ENCODE measurements at places on chromosomes 7 and 10.

GRCh38 chr10:119131512-119132240, 27.8 kb downstream of the DENND10 start:
- DNase-seq, result peak; percentile 45

DNA sequence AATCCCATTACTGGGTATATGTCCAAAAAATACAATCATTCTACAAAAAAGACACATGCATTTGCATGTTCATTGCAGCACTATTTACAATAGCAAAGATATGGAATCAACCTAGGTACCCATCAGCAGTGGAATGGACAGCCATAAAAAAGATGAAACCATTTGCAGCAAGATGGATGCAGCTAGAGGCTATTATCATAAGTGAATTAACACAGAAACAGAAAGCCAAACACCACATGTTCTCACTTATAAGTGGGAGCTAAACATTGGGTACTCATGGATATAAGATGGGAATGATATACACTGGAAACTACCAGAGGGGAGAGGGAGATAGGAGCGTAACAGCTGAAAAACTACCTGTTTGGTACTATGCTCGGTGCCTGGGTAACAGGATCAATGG, 154.0 kb downstream of the TMEM26 start:
- no peak for DNase-seq

GRCh38 chr10:125692601-125693523, 9.9 kb upstream of the TEX36 start:
- DNase-seq, result no peak

GRCh38 chr10:110220398-110220797, 13.0 kb downstream of the MXI1 start:
- no peak for DNase-seq

- DNase-seq, result peak; percentile 92
These were observed 51.5 kb downstream of the CCDC71L start for GRCh38 chr7:106609416-106609815.

GRCh38 chr7:155961241-155962190, 149.3 kb upstream of the SHH start:
- no peak for DNase-seq

DNA sequence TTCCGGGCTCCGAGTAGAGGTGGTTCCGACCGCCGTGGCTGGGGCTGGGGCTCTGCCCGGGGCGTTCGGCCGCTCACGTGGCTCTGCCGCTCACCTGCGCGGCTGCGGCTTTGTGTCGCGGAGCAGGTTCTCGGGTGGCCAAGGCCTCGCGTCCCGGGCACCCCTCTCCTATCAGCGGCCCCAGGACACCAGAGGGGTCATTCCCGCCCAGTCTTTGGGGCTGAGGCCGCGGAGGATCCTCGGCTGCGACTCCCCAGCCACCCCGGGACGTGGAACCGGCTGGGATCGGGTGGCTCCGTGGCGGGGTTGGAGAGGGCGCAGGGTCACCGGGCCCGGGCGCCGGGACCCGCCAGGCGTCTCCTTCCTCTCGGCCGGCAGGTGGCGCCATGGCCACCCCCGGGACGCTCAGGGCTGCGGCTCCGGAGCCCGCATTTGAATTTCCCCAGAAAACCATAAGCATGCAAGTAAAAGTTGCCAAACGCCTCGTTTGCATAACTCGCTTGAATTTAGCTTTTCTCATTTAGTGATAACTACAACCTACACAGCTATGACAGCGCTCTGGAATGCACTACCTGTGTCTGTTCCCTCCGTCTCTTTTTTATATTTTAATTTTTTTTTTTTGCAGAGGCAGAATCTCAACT, 1.2 kb downstream of the COL26A1 start:
- DNase-seq, result peak; percentile 32

- no peak for DNase-seq
These were observed 612.1 kb upstream of the MGMT start for GRCh38 chr10:128854963-128855362.

- no peak for DNase-seq
These were observed 9.3 kb upstream of the HERPUD2 start for GRCh38 chr7:35704261-35704660.

DNA sequence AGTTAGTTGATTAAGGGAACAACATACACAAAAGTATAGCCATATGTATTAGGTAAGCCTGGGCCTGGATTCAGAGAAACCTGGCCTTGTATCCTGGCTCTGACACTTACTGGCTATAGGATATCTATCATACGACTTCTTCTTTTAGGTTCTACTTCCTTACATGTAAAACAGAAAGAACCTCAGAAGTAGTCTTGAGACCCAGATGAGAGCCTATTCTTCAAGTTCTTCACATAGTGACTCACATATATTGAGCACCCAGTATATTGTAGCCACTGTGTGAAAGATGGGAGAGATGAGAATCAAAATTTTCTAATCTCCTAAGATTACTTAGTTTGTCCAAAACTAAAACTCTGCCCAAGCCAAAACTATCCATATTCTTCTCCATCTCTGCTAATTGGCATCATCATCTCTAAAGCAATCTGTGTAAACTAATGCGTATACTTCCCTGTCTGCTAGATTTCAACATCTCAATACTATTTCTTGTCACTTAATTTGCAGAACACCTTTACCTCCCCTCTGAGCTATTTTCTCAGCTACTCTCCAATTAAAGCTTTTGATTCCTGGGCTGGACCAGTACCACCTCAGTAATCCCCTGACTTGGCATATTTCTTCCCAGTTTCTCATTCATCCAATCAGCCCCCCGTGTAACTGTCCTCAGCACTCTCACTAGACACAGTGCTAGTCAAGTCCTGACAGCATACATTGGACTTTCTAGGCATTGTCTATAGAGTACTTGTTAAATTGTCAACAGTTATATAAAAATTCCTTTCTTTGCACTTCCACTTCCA, 53.5 kb upstream of the MET start:
- no peak for DNase-seq

DNA sequence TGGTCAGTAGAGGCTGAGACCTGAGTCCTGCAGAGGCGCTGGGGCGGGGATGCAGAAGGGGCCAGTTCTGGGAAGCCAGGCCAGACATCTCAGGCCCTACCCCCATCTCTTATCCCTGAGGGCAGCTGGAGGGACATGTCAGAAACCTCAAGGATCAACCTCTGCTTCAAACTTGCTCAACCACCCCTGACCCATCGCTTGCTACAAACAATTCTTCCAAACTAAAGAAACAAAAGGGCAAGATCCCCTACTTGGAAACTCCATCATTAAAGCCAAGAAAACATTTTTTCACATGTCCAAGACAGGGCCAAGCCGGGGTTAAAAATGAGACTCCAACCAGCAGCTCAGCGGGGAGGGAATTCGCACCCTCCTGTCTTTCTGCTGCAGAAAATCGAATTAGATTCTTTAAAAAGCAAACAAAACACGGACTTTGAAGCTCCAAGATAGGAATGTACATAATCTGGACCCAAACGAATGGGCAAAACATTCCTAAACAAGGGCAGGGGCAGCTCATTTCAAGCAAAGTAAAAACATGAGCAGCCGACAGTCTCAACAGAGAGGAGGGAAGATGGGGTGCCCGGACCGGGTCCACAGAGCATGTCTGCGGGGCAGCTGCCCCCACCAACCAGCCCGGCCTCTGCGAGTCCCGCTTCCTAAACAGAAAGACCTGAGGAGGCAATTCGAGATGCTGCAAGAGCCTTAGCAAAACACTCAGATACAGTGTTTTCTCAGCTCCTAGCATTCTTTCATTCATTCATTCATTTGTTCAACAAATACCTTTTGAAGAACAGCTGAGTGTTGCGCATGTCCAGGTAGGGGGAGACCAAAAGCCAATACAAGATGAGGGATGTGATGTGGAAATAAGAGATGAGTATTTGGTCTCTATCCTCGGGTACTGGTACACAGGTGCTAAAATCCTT, 44.8 kb downstream of the CHST15 start:
- DNase-seq, result no peak

GRCh38 chr7:99116144-99116543, 27.8 kb downstream of the SMURF1 start:
- DNase-seq, result no peak

- peak; percentile 64 for DNase-seq
These were observed 25.8 kb downstream of the TMEM254 start for GRCh38 chr10:80104066-80104926.

GRCh38 chr7:82700741-82701140, 257.2 kb upstream of the CACNA2D1 start:
- no peak for DNase-seq

DNA sequence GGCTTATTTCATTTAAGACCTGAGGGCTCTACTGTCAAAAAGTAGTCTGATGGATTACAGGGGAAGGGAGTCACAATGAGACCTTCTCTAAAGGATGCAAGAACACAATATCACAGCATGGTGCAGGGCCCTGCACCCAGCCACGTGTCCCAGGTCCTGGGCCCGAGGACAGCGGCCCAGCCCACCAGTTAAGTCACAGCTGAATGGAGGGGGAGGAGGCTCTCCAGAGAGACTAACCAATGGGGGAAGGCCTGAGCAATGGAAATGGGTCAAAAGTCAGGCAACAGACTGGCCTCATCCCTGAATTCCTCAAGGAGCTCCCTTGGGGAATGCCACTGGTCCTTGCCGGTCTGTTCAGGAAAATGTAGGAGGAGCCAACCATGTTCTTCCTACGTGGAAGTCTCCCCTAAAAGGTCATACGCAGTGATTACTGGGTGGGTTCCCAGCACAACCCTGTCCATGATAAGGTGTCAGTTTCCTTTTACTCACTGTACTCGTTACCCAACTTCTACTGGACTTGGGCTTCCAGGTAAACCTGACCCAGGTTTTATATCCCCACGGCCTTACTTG, 28.3 kb downstream of the CCDC3 start:
- DNase-seq, result no peak

GRCh38 chr10:29804025-29804852, 169.5 kb upstream of the SVIL start:
- DNase-seq, result peak; percentile 89

DNA sequence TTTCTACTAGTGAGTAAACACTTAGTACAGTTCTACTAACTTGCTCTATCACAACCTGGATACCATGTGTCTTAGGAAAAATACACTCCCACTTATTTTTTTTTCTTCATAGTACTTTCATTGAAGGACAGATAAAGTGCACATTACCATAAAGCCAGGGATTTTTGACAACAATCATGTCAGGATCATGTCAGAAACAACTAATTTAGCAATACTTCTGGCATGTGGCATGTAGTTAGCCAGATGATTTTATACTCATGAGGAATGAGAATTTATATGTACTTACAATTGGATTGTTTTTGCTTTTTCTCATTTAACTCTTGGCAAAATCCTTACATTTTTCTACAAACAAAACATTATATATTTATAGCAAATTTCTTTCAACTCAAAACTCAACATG, 630.7 kb upstream of the GRM3 start:
- DNase-seq, result no peak

DNA sequence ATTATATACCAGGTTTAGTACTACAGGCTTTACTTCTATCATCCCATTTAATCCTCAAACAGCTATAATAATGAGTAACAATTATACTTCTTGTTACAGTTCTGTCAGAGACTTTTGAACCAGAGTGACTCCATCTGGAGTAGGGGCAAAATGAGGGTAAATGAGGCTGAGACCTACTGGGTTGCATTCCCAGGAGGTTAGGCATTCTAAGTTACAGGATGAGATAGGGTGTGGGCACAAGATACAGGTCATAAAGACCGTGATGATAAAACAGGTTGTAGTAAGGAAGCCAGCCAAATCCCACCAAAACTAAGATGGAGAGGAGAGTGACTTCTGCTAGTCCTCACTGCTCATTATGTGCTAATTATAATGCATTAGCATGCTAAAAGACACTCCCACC, 3.9 kb downstream of the YME1L1 start:
- no peak for DNase-seq

DNA sequence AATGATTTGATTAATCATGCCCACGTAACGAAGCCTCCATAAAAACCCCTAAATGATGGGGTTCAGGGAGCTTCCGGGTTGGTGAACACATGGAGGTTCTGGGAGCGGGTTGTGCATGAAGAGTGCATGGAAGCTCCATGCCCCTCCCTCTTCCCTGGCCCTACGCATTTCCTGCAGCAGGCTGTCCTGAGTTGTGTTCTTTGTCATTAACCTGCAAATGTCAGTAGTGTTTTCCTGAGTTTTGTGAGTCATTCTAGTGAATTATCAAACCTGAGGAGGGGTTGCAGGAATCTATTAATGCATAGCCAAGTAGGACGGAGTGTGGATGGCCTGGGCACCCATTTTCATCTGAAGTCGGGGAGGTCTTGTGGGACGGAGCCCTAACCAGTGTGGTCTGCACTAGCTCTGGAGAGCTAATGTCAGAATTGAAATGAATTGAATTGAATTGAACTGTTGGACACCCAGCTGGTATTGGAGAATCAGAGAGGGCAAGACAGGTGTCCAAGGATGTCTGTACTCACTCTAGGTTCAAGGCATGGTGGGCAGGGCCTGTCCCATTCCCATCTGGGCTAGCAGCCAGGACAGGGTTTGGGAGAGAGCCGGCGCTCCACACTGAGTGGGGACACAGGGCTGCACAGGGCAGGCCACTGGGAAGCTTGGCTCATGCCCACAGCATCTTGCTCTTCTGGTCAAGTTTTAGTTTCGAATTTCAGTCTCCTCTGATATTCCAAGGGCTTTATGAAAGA, 22.3 kb upstream of the ARHGAP22 start:
- DNase-seq, result no peak

GRCh38 chr10:118332236-118332635, 9.9 kb downstream of the FAM204A start:
- no peak for DNase-seq

DNA sequence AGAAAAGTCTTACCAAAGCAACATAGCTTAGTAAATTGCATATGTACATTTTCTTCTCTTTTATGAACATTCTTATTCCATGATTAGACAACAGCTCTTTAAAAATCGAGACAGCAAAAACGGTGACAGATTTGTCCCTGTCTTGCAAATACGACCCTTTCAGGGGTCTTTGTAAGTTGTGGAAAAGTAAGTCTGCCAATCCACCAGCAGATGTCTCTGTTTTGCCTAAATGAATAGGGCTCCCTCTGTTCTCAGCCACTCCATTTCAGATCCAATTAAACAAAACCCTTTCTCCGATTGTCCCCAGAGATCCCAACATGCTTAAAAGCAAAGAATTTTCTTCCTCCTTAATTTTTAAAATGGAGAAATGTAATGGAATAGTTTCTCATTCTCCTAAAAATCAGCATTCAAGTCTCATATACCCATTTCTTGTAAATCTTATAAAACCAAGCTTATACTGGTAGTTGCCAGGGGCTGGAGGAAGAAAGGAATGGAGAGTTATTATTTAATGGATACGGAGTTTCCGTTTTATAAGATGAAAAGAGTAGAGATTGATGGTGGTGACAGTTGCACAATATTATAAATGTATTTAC, 61.0 kb upstream of the NFE2L3 start:
- DNase-seq, result peak; percentile 46

Measured in HCEC 1CT (cell line).